ENCODE measurements at places on chromosomes 3 and 15.

- DNase-seq: no peak
Observed at GRCh38 chr3:37849146-37849923, 12.3 kb upstream of the CTDSPL start.

DNA sequence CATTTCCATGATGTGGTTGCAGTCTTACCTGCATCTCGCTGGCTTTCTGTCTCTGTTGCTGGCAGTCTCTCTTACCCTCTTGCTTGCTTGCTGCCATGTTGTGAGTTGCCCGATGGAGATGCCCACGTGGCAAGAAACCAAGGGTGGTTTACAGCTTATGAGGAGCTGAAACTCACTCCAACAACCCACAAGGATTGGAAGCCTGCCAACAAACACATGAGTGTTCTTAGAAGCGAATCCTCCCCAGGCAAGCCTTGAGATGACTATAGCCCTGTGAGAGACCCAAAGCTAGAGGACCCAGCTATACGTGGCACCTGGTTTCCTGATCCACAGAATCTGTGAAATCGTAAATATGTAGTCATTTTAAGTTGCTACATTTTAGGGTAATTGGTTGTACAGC lies 490.9 kb upstream of the ADAMTS9 start:
- DNase-seq: no peak

DNA sequence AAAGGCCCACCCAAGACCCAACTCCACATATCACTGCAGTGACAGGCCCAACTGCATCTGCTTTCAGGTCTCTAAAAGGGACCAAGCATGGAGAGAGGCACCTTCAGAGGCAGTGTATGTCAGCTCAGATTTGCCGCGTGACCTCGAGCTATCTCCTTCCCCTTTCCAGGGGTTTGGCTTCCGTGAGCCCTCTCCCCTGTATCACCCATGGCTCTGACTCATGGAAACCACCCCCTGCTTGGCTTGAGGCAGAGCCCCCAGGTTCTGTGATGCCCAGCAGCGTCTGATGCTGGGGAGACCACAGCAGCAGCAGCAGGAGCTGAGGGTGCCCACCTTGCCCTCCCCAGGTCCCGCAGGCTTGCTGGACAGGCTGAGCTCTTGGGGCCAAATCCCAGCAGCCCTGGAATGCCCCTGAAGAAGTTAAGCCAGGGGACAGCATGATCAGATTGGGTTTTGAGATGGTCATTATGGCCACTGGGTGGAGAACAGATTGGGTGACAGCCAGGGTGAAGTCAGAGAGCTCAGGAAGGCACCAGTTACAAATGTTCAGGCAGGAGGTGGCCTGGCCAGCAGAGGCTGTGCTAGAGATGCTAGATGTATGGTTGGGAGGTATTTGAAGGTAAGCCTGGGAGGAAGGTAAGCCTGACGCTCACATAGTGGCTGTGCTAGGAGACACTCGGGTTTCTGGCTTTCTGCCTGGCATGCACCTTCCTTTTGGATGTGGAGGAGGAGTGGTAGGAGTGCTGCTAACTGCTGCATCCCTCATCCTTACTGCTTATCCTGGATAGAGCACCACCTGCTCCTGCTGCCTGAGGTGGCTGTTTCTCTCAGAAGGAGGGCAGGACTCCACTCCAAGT lies 42.9 kb downstream of the FGD5 start:
- no peak for DNase-seq

DNA sequence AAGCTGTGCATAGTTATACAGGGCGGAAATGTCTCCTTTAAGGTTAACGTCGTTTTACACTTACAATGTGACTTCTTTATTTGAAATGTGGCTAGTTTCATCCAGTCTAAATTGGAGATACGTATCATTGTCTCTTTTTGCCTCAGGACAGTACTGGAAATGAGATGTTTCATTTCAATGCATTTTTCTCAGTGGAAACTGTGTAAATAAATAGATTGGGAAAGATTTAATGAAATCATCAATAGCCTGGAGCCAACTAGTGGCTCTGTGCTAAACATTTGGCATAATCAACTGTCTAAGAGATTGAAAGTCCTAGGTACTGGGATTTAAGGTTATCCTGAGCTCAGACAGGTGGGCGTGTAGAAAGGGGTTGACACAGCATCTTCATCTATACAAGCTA lies 691.5 kb upstream of the CCDC54 start:
- no peak for DNase-seq

- no peak for DNase-seq
Observed at GRCh38 chr3:62161371-62161770, 212.0 kb downstream of the FEZF2 start.

- DNase-seq: no peak
Observed at GRCh38 chr15:32746116-32746857, 28.5 kb downstream of the GREM1 start.

DNA sequence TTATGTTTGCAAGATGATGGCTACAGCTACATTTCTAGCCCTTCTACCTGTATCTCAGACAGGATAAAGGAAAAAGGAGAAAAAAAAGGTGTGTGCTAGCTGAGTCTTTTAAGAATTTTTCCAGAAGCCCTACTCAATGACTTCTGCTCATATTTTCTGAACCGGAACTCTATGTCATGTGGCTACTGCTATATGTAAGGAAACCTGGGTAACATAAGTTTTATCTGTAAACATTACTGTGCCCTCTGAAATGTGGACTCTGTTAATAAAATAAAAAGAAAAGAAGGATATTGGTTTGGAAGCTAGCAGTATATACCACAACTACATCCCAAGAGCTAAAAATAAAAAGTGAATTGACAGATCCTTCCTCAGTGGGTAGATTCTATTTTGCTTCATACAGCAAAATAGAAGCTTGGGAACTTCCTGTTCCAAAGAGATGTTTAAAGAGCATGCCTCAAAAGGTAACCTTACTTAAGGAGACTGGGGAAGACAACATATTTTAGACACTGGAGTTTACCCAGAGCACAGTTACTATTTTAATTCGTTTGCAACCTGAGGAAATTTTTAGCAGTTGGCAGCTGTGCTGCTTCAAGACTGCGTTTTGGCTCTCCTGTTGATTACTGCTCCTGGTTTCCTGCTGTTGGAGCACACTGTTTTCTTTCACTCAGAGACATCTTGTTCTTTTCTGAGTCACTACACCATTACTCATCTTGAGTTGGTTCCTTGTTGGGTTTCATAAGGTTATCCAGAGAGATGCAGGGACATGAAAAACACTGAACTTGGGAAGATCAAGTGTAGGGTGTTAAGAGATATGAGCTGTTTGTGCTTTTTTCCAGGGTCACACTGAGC lies 280.7 kb downstream of the NFKBIZ start:
- no peak for DNase-seq

DNA sequence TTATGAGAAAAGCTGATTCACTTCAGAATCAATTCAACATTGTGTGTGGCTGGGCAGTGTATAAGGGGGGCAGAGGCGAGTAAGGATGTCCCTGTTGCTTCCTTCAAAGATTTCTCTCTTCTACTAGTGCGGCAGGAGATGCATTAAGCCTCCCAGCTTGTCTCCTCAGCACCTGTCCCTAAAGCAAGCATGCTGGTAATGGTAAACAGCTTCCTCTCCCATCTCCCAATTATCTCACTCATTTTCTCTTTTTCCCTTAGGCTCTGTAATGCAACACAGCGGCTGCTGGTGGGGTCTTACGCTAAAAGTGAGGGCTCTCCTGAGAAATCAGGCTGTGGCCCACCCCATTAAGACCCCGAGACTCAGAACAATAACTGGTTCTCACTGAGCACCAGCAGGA lies 306.4 kb upstream of the ROPN1 start:
- no peak for DNase-seq

- no peak for DNase-seq
Observed at GRCh38 chr3:48546203-48546829, 10.3 kb downstream of the PFKFB4 start.

DNA sequence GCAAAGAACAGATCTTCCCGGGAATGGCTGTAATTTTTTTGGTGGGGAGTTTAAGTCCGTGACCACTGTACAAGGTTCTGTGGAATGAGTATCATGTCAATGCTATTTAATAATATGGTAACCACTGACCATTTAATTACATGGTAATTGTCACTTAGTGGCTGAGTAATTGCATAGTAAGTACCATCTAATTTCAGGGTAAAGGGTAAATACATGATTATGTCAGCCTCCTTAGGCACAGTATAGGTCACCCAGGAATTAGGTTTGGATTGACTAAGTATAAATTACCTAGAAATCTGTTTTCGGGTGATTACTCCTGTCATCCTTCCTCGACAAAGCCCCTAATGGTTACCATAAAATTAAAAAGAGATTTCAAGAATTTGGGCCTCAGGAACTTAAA lies 120.1 kb upstream of the AGBL1 start:
- no peak for DNase-seq

DNA sequence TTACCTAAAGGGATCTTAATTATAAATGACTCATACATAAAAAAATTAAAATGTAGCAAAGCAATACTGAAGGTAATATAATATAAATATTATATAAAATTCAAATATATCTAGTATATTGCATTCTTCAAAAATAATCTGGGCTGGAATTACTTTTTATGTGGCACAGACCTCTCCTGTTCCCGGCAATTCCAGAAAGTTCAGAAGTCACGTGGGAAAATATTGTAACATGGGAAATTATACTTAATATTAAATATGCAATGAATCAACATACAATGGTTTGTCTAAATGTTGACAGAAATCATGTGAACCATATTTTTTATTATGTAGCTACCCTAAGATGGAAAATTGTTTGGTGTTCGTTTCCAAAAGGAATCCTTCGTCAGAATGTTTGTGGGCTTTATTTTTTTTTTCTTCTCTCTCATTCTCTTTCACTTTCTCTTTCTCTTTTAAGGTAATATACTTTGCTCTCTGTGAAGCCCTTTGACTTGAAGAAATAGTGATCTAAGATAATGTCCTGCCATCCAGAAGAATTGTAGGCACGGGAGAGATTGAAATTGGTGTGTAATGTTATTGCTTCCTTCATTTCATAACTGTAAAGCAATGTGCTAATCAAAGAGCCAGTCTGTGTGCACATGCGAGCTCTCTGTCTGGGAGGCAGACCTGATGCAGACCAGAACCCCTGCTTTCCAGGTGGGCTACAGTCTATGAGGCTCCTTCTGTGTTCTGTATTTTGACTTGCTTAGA lies 559.4 kb downstream of the NR2F2 start:
- DNase-seq: no peak

DNA sequence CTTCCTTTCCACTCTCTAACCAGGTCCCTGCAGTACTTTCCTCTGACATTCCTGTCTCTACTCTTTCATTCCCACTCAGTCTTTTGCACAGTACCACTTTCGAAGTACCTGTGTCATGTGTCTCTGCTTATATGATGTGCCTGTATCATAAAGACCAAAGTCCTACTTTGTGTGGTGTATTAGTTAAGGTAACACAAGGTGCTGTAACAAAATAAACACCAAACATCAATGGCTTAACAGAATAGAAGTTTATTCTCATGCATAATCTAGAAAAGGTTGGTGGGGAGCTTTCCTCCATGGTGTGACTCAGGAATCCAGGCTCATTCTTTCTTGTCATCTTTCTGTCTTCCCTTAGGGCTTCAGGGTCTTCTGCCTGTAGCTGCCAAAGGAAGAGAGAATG lies 3.3 kb downstream of the TMED3 start:
- no peak for DNase-seq

DNA sequence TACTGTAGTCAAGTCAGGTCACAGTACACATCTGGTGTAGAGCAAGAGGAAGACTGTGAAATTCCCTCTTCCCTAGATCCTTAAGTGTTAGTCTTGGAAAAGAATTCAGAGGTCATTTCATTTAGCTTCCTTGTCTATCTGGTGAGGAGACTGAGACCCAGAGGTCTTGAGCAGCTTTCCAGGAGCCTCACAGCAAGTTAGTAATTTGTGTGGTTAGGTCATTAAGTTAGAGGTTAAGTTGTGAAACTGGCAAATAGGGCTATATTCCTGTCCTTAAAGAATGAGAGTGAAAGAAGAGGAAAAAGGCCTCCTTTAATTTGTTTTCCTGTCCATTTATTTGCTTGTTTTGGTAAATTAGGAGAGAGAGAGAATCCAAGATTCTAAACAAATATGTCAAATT lies 9.0 kb downstream of the PODXL2 start:
- no peak for DNase-seq

DNA sequence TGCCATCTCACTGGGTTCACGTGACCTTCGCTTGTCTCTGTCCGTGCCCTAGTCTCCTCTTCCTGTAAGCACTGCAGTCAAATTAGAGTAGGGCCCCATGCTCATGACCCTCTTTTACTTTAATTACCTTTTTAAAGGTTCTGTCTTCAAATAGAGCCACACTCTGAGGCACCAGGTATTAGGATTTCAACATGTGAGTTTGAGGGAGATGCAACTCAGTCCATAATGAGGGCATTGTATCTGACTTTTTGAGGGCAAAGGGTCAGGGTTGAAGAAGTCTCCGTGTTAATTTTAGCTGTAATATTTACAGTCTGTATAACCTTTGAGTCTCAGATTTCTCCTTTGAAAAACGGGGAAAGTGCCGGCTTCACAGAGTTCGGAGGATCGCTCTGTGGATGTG lies 82.9 kb downstream of the CHRNA7 start:
- DNase-seq: no peak

DNA sequence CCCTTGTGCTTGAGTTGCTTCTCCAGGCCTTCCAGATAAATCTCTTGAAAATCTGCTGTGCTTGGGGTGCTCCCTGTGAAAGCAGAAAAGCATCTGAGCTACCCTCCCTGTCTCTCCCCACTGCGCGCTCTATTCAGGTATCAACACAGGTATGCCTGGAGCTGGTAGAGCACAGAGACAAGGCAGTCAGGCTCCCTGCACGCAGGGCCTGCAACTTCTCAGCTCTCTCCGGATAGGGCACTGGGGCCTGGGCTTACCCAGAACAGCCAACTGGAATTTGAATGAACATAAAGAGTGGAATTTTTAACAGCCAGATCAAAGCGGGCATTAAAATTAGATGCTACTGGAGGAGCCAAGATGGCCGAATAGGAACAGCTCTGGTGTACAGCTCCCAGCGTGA lies 183.6 kb downstream of the XXYLT1 start:
- no peak for DNase-seq

DNA sequence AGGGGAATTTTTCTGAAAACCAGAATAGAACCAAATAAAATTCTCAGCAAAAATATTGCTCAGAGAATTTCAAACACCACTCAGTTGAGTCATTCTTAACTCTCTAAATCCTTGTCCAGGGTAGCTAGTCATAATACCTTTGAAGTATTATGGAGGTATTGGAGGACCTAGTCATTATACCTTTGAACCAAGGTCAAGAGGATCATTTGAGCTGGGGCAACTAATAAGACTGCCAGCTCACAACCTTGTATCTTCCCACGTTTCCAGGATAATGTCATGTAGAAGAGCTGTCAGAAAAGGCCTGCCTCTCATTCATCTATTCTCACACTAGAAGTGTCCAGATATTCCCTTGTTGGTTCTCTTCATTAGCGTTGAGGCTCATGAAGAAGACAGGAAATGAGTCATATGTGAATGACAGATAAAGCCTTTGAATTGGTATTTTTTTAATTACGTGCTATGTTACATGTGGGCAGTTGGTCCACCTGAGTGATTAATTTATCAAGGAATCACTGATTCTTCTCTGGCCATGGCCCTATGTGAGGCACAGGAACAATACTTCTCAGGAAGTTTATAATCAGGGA lies 48.3 kb downstream of the TOPAZ1 start:
- no peak for DNase-seq

GRCh38 chr3:112774293-112774926 lies 72.3 kb downstream of the CD200R1L start:
- DNase-seq: no peak

GRCh38 chr3:156509189-156510174 lies 45.4 kb downstream of the SSR3 start:
- peak; percentile 32 for DNase-seq

GRCh38 chr3:102066470-102066869 lies 217.2 kb downstream of the NFKBIZ start:
- DNase-seq: no peak

Measured in HuH-7.5 (cell line).